Activated naive CD4-positive, alpha-beta T cell treated with Interleukin-2 at 50 U/mL for 16 hours (primary cell): ENCODE measurements at places on chromosomes 7 and 10.

DNA sequence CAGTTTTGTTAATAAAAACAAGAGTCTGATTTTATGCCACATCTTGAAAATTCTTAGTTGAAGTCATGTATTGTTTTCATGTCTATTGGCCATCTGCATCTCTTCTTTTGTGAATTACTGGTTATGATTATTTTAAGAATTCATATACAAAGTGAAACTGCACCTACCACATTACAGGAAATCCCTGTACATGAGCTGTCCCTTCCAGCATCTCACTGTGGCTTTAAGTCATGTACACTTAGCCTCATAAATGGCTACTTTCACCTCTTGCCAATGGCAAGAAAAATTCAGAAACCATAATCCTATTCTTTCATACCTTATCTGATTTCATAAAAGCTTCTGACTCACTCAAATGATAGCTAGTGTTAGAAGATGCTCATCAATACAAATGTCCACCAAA, 48.6 kb downstream of the CRTAC1 start:
- no peak for DNase-seq

- no peak for DNase-seq
Measured at GRCh38 chr10:57694956-57695608, 572.6 kb downstream of the IPMK start.

- no peak for DNase-seq
Measured at GRCh38 chr7:40455485-40455884, 320.7 kb downstream of the SUGCT start.

- DNase-seq: no peak
Measured at GRCh38 chr10:48707472-48707871, 22.8 kb downstream of the WDFY4 start.
